ENCODE measurements at places on chromosomes 5 and 9.

DNA sequence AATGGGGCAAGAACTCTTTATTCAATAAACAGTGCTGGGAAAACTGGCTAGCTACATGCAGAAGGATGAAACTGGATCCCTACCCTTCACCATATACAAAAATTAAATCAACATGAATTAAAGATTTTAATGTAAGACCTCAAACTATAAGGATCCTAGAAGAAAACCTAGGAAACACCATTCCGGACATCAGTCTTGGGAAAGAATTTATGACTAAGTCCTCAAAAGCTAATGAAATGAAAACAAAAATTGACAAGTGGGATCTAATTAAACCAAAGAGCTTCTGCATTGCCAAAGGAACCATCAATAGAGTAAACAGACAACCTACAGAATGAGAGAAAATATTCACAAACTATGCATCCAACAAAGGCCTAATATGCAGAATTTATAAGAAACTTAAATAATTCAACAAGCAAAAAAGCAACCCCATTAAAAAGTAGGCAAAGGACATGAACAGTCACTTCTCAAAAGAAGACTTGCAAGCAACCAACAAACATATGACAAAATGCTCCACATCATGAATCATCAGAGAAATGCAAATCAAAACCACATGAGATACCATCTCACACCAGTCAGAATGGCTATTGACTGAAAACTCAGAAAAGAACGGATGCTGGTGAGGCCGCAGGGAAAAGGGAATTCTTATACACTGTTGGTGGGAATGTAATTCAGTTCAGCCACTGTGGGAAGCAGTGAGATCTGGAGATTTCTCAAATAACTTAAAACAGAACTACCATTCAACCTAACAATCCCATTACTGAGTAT lies 104.3 kb upstream of the MAP3K1 start:
- DNase-seq, result no peak

- no peak for DNase-seq
These were observed 68.0 kb upstream of the MAMDC2 start for GRCh38 chr9:69975681-69976080.

GRCh38 chr5:126857472-126858410 lies 80.8 kb downstream of the LMNB1 start:
- no peak for DNase-seq

DNA sequence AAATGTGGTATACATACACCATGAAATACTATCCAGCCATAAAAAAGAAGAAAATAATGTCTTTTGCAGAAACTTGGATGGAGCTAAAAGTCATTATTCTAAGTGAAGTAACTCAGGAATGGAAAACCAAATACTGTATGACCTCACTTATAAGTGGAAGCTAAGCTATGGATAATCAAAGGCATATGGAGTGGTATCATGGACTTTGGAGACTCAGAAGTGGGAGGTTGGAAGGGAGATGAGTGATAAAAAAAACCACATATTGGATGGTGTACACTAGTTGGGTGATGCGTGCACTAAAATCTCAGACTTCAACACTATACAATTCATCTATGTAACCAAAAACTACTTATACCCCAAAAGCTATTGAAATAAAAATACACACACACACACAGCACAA lies 24.5 kb downstream of the ADAMTS12 start:
- no peak for DNase-seq

GRCh38 chr5:78647838-78648358 lies 674 bp downstream of the LHFPL2 start:
- peak; percentile 54 for DNase-seq

GRCh38 chr9:17613758-17614157 lies 34.9 kb downstream of the SH3GL2 start:
- DNase-seq, result no peak

- no peak for DNase-seq
These were observed 82.0 kb downstream of the PRRT1B start for GRCh38 chr9:131627326-131627647.

GRCh38 chr9:134607971-134608370 lies 33.6 kb upstream of the COL5A1 start:
- no peak for DNase-seq

GRCh38 chr5:156824800-156825199 lies 25.3 kb upstream of the PPP1R2B start:
- no peak for DNase-seq

- no peak for DNase-seq
These were observed 37.4 kb downstream of the CCDC125 start for GRCh38 chr5:69295088-69295754.

- no peak for DNase-seq
These were observed 197.4 kb upstream of the ELL2 start for GRCh38 chr5:96159043-96159442.

DNA sequence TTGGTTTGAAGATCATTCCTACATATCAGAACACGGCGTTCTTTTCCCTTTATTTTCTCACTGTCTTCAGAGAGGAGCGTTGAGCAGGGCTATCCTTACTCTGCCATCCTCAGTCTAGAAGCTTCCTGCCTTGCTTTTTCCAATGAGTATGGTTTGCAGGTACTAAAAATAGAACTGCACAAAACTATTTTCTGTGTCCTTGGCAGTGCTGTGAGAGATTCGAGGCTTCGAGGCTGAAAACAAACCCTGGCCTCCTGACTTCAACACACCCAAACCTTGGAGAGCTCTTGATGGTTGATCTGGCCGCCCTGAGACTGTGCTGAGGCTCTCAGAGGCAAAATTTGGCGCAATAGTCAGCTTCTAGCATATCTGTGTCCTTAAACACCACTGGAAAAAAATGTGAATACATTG lies 78.9 kb downstream of the GOLPH3 start:
- no peak for DNase-seq

DNA sequence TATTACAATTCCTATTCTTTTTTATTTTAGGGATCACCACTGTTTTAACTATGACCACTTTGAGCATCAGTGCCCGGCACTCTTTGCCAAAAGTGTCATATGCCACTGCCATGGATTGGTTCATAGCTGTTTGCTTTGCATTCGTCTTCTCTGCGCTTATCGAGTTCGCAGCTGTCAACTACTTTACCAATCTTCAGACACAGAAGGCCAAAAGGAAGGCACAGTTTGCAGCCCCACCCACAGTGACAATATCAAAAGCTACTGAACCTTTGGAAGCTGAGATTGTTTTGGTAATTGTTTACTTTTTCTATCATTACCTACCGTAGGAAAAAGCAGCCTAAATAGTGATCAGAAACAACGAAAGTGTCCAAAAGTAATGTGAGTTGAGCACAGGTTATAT lies 6.4 kb downstream of the GABRA6 start:
- no peak for DNase-seq

DNA sequence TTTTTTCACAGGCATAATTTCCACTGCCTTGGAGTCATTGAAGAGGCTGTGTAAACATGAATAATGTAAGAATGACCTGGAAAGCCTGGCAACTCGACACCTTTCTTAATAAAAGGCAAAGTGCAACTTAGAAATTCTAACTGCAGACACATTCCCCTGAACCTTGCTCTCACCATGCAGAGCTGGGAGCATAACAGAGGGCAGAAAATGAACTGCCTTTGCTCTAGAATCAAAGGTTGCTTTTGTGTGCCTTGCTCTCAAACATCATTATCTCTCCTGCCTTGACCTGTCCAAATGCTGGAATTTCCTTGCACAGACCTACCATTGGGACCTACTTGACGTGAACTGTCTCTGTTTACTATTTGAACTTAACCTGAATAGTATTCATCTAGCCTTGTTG lies 462.0 kb upstream of the ZNF462 start:
- DNase-seq, result no peak

DNA sequence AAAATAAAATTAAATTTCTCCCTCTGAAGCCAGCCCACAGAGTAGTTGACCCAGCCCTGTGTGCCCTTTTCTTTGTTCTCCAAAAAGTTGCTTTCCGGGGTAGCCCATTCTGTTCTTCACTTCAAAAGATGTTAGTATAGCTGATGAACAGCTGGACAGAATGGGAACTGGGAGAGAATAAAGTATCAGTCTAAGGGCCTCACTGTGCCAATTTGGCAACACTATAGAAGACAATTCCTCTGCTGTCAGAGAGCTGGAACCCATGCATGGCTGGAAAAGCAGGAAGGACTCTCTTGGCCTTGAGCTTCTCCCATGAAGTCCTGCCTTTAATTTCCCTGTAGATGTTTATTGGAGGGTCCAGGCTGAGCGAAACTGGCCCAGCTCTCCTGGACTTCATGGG lies 11.0 kb upstream of the TNFSF8 start:
- DNase-seq, result no peak

- no peak for DNase-seq
These were observed 97.6 kb downstream of the SEMA6A start for GRCh38 chr5:116476897-116477537.

- DNase-seq, result no peak
These were observed 182.2 kb downstream of the FSTL4 start for GRCh38 chr5:133430095-133430494.

GRCh38 chr9:110255463-110256379 lies 586 bp downstream of the TXN start:
- DNase-seq, result peak; percentile 35

- no peak for DNase-seq
These were observed 122.6 kb upstream of the KLF4 start for GRCh38 chr9:107612136-107612535.

- DNase-seq, result no peak
These were observed 22.4 kb upstream of the ASTN2 start for GRCh38 chr9:117437283-117437682.

DNA sequence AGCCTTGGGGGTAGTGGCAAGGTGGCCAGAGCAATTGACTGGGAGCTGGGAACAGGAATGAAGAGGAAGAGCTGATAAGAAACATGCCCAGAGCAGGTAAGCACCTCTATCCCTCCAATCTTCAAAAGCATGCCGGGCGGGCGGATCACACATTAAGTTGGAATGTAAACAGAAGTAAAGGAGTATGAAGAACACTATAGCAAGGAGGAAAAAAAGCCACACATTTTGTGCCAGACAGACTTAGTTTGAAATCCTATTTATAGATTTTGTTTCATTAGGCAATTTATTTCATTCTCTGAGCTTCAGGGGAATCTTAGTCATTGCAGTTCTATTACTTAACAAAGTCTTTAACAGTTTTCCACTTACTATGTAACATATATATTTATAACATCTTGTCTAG lies 173.9 kb upstream of the TNC start:
- no peak for DNase-seq

DNA sequence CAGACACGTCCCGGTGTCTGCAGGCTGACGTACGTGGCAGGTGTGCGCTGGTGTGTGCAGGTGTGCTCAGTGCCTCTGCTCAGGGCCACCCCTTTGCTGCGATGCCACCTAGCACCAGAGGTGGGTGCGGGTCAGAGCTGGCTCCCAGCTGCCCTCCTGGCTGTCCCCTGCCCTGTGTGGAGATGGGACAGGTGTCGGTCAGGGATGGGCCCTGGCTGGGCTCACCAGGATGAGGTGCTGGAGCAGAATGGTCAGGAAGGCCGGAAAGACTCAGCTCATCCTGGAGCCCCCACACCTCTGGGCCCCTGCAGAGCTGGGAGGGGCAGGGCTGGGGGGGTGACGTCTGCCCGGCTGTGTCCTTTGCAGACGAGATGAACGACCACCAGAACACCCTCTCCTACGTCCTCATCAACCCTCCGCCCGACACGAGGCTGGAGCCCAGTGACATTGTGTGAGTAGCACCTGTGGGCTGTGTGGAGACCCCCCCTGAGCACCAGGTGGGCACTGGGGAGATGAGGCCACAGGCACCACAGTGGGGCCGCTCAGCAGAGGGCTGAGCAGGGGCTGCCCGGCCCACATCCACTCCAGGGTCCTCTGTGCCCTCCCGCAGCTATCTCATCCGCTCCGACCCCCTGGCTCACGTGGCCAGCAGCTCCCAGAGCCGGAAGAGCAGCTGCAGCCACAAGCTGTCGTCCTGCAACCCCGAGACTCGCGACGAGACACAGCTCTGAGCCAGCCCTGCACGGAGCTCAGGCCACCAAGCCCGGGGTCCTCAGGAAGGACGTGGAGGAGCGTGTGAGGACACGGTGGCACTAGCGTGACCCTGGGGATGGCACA lies 89.7 kb downstream of the KCNT1 start:
- DNase-seq, result peak; percentile 37

- DNase-seq, result no peak
These were observed 70.3 kb downstream of the SH3RF2 start for GRCh38 chr5:146006470-146007190.

DNA sequence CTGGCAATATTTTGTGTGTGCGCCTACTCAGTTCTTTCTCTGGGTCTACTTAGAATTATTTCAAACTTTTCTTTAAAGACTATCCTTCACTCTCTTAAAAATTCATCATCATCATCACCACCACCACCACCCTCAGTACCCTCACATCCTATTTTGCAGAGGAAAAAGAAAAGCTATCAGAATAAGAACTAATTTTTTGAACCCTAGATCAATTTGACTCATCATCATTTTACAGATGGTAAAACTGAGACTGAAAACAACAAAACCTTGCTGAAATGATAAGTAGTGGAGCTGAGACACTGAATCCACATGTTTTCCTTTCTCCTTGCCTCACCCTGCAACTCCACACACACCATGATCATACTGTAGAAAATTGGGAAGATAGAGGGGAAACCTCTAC lies 119.3 kb downstream of the SSBP2 start:
- no peak for DNase-seq

GRCh38 chr5:175674731-175675346 lies 17.0 kb downstream of the HRH2 start:
- DNase-seq, result no peak

- DNase-seq, result no peak
These were observed 437.8 kb downstream of the ARHGEF28 start for GRCh38 chr5:74063821-74064220.

DNA sequence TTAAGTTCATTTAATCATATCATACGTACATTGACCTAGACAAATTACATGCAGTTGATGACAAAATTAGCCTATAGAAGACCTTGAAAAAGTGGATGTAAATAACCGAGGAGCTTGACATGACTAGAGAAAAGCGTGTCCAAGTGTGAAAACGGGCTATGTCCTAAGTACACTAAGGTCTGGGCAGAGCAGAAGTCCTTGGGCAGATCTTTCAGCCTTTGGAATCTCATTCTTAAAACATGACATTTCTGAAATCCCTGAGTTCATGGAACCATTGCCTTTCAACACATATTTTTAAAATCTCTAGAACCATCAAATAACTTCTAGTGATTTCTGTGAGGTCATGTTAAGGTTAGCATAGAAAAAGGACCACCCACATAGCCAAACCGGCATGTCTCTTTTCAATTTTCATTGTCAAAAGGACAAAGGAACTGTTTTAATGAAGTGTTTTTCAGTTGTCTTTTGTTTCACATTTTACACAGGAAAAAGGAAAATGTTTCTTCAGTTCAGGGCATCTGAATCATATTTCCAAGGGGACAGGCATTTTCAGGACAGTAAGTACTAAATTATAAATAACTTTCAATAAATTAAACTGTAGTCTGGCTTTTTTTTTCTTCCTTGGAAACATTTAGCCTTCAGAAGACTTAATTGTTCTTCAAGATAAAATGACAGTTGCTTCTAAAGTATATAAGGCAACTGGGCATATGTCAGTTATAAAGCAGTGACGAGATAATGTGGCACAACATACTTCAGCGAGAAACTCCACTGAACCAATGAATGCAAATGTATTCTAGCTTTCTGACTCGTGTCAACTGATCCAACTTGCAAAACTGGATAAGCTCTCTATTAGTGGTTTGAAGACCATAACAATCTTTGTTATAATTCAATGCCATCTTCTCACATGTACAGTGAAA lies 416.8 kb downstream of the NFIB start:
- DNase-seq, result no peak

Data from SK-N-DZ (cell line).